ENCODE measurements at places on chromosomes 13 and 19. TPM values are rescaled to one million over a fixed set of nuclear protein-coding genes. Genes with fewer than 3 reads are reported as not detected.

Gene ZNF808
- total RNA-seq = 11.3 TPM

Gene FSD1
- 0.29 TPM for total RNA-seq

Gene ZNF836
- 13.1 TPM for total RNA-seq

Gene MADCAM1
- total RNA-seq = not detected

Gene LILRA2
- total RNA-seq = 2.1 TPM

Gene DGKH
- 20.8 TPM for total RNA-seq

Gene NECTIN2
- 64.4 TPM for total RNA-seq

Gene CGB3
- not detected for total RNA-seq

Gene CALM3
- total RNA-seq = 125 TPM

Gene ZNF568
- 9.1 TPM for total RNA-seq

Gene GPR12
- 0.11 TPM for total RNA-seq

Gene PTGIR
- 5.9 TPM for total RNA-seq

Gene CEACAM6
- 1.3 TPM for total RNA-seq

Gene ZNF729
- not detected for total RNA-seq

Gene FCHO1
- total RNA-seq = 2.1 TPM

Gene HNRNPA1L2
- 4.5 TPM for total RNA-seq

Gene KCNRG
- 2.7 TPM for total RNA-seq

Gene LSM14A
- 172 TPM for total RNA-seq

Gene KLK4
- total RNA-seq = not detected

Gene SIGLEC12
- total RNA-seq = not detected

Gene FUT1
- total RNA-seq = 2.0 TPM

Gene HCN2
- 0.40 TPM for total RNA-seq

Gene FGF21
- total RNA-seq = not detected

Gene B3GNT3
- total RNA-seq = 0.84 TPM

Gene FFAR1
- not detected for total RNA-seq

Gene AKAP11
- 36.1 TPM for total RNA-seq

Gene CCNA1
- 0.26 TPM for total RNA-seq

Gene KLK13
- total RNA-seq = not detected

Gene IL12RB1
- 0.42 TPM for total RNA-seq

Gene ZNF284
- total RNA-seq = 2.5 TPM

Gene NAPSA
- 3.7 TPM for total RNA-seq

Gene ANKRD24
- 0.32 TPM for total RNA-seq

Gene CAPNS1
- total RNA-seq = 212 TPM

Gene RASAL3
- total RNA-seq = 3.1 TPM

Gene QPCTL
- 6.2 TPM for total RNA-seq

Gene GRK1
- total RNA-seq = not detected

Gene SLITRK5
- 0.17 TPM for total RNA-seq

Gene POLD1
- total RNA-seq = 12.0 TPM

All from esophagus muscularis mucosa (tissue), 4 donors.